GM12892 (cell line): ENCODE measurements at places on chromosomes 5 and 9.

GRCh38 chr5:116415989-116416388 lies 158.6 kb downstream of the SEMA6A start:
- DNase-seq: no peak

DNA sequence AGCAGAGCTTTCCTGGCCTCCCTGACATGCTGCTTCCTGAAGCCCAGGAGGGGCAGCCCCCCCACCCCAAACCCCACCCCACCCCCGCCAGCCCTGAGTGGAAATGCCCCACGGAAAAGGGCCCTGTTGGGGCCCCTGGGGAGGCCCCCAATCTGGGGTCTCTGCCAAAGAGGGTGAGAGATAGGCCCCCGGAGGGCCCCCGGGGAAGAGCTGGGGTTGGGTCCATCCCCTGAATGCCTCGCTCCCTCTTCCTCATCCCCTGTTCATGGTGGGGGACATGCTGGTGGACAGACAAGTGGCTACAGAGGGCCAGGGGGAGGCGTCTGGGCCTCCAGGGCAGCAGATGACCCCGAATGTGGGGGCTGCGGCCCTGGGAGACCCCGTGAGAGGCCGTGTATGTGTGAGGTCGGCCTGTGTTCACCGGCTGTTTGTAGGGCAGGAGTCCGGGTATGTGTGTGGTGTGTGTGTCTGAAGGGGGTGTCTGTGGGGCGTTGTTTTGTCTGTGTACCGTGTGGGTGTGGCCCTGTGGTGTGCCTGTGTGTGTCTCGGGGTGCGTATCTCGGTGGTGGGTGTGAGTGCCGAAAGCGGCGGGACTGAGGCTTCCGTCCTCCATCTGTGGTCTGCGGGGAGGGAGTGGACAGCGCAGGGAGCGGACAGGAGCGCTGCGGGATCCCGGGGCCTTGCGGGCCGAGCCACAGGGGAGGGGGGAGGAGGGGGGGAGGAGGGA lies 11.3 kb downstream of the C9orf50 start:
- peak; percentile 70 for DNase-seq

GRCh38 chr9:33265211-33265865 lies 489 bp downstream of the CHMP5 start:
- DNase-seq: no peak

GRCh38 chr5:105806596-105806995 lies 1864.1 kb downstream of the EFNA5 start:
- no peak for DNase-seq

DNA sequence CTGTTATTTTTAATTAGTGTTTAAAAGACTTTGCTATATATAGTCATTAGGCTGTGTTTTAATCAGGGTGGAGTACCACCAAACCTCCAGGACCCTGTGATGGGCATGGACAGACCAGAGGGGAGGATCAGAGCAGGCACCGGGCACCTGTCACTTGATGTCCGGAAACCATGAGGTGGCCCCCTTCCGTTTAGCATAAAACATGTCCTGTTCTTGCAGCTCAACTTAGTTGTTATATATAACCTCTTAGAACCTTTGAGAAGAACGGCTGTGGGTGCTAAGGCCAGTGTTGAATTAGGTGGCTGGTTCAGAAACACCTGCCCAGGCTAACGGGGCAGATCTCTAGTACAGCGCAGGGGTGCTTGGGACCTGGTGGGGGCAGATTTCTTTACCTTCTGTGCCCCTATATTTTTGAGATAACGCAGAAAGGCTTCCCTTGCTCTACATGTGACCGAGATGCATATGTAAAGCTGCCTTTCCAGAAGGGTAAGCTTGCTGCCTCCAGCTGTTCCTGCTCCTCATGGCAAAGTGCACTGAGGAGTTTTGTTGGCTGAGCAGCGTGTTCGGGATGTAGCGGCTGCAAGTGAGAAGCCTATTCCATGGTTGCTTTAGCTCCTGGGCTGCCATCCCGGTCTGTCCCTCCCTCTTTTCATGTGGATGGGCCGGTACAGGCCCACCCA lies 255.5 kb downstream of the FANCC start:
- no peak for DNase-seq

- no peak for DNase-seq
Measured at GRCh38 chr9:111298731-111299598, 31.1 kb downstream of the OR2K2 start.

DNA sequence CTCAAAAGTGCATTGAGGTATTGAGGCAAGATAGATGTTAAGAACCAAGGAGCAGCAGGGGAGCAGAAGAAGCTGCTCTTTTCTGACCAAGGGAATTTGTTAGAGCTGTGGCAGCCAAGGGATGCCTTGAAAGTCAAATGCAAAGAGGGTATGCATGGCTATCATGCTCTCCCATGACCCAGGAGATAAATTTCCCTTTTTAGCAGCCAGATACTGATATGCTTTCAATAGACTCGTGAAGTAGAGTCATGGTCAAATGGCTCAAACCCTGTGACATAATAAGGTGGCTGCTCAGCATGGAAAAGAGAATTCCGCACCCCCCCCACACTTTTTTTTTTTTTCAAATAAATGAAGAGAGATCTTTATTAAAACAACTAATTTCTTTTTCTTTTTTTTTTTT lies 180.9 kb upstream of the ACTBL2 start:
- no peak for DNase-seq

- no peak for DNase-seq
Measured at GRCh38 chr9:70551396-70551795, 136.9 kb upstream of the KLF9 start.

- DNase-seq: no peak
Measured at GRCh38 chr9:120368799-120369198, 211.2 kb downstream of the CDK5RAP2 start.

DNA sequence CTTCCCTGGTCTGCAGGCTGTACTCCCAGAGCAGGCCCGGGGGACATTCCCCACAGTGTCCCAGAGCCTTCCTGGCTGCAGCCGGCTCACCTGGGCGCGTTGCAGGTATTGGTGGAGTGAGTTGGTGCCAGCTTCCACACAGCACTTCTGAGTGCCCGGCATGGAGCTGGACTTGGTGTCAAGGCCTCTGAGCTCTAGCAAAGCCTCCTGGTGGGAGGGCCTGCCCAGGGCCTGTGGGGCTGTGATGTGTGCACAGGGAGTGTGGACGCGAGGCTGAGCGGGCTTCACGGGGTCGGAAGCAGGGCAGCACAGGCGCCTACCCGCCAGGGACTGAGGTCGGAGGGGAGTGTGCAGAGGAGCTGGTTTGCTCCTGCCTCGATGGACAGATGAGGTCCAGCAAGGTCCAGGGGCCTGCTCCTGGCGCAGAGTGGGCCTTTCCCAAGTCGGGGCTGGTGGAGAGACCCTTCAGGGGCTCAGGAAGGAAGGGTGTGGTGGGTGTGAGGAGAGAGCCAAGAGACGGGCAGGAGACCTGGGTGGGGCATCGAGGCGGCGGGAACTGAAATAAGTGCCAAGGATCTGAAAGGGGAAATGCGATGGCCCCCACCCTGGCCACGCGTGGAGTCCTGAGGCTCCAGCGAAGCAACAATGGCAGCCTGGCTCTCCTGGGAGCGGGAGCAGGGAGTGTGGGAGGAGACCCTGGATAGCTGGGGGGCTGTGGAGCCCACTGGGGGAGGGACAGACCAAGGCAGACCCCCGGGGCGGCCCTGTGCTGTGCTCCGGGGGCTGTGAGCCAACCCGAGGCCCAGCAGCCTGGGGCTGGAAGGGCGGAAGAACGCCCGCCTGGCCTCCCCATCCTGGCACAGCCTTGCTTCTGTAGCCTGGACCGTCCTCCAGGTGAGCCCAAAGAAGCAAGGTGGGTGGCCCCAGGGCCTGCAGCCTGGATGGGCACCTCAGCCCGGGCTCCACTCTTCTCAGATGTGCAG lies 78.4 kb downstream of the RXRA start:
- no peak for DNase-seq

GRCh38 chr9:68470634-68471033 lies 70.0 kb downstream of the TMEM252 start:
- no peak for DNase-seq

GRCh38 chr9:98099898-98100297 lies 19.1 kb downstream of the TRIM14 start:
- DNase-seq: no peak

DNA sequence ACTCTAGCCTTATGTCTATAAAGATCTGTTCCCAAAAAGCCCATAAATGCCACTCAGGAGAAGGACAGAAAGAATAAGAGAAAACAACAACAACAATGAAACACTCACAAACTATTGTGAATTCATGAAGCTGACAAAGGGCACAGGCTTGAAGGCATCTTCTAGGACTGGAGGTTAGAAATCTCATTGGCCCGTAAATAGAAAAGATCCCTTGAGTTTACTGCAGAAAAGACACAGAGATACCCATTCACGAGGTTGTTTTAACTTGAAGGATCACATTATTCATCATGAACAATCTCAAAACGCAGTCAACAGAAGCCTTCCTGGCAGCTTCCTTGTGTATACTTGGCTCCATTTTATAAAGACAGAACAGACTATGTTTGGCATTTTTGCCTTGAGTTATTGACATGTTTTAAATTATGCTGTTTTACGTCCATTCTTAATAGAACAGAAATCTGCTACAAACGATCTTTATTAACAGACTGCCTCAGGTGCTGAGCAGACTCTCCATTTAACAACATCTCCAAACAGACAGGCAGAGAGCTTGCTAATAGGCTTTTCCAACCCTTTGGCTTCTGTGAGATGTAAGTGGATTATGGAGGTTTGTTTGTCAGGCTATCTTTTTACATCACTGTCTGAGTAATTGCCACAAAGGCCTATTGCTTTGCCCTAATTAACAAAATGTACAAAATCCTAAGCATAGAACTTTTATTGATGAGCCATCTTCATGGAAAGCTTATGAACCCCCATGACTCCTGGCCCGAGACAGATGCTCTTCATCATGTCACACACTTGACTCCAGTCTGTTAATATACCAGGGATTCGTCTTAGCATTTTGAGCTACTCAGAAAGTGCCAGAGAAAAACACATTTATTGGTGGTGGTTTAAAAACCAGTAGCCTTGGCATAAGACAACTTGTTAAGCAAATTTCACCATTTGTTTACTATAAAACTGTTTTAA lies 735.3 kb upstream of the ZNF608 start:
- no peak for DNase-seq

- DNase-seq: no peak
Measured at GRCh38 chr9:35158501-35159280, 3.1 kb upstream of the UNC13B start.

- no peak for DNase-seq
Measured at GRCh38 chr5:154541553-154541952, 63.5 kb upstream of the HAND1 start.

DNA sequence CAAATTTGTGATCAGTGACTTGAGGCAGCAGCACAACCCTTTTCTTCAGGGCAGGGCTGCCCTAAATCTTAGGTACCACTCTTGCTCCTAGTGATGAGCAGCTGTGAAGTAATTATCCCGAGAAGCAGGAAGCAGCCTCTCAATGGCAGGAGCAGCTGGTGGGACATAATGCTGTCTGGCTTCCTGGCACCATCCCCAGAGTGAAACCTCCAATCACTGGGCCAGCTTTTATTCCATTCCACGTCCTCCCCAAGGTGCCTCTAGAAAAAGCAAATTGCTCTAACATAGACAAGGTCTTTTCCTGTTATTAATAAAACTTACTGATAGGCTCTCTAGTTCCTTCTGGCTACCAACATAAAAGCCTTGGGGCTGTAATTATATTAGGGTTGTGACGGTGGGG lies 154.0 kb downstream of the FRMD3 start:
- no peak for DNase-seq
